AG10803 (cell line): ENCODE measurements at places on chromosomes 7 and 10.

- no peak for DNase-seq
Measured at GRCh38 chr7:151240536-151240935, 8.0 kb downstream of the SMARCD3 start.

GRCh38 chr7:83541187-83541960, 107.6 kb downstream of the SEMA3E start:
- no peak for DNase-seq

GRCh38 chr7:17530741-17531421, 232.4 kb downstream of the AHR start:
- no peak for DNase-seq

DNA sequence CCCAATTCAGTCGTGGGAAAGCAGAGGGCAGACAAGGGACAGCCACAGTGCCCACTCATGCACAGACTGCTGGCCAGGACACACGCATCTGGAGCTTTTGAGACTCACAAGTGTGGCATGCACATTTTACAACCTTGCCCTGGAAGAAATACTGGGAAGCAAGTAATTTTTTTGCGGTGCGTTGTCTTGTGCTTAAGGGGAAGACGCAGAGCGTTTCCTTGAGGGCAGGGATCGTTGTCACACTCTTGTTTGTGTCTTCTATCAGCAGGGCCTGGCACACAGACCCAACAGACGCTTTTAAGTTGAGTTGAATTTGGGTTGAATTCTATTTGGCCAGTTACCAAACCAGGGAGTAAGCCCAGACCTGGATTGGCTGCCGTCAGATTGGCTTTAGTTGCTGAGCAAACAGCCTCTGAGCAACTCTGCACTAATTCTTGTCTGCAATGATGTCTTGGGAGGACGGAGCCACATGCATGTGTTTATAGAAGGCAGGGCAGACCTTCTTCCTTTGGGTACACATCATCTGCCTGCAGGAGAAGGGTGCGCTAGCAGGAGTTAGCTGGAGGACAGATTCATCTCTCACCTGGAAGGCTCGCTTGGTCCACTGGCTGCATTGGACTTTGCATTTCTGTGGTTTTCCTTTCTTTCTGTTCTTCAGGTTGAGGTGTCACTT, 38.4 kb downstream of the IL2RA start:
- peak; percentile 78 for DNase-seq

DNA sequence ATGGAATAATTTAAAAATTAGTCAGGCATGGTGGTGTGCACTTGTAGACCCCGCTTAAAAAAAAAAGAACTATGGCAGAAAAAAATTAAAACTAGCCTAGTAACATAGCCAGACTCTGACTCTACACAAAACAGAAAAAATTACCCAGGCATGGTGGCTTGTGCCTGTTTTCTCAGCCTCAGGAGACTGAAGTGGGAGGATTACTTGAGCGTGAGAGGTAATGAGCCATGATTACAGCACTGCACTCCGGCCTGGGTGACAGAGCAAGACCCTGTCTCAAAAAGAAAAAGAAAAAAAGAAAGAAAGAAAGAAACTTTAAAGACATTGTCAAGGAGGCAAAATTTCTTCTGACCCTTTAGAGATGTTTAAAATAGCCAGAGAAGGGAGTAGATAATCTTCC, 109.0 kb upstream of the TMEM106B start:
- no peak for DNase-seq

DNA sequence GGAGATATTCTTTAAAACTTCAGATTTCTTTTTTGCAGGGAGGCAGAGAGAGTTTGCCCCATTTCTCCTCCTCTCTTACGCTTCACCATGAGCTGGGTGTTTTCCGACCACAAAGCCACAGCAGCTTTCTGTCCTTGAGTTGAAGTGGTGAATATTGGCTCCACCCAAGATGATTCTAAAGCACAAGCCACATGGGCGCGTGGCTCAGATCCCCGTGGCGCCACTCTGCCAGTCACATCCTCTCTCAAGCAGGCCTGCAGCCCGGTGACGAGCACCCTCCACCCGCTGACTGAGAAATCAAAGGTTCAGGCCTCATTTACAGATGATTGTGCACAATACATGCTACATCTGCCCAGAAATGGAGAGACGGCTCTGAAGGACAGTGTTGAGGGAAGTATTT, 27.6 kb upstream of the RNF32 start:
- DNase-seq: no peak

DNA sequence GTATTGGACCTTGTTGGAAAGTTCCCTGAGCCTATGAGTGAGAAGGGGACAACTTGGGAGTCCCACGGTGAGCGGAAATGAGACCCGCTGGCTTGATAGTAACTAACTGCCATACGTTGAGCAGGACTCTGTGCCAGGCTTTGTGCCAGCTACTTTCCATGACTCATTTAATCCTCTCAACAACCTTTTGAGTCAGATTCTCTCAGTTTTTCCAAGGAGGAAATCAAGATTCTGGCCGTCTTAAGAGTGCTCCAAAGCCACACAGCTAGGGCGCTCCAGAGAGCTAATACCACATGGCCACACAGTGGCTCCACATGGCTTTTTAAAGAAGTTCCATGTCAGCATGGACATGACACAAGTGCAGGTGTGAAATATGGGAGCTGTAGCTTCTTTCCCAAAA, 55.7 kb downstream of the NOD1 start:
- DNase-seq: peak; percentile 17

- DNase-seq: no peak
Measured at GRCh38 chr10:44511166-44511565, 126.3 kb upstream of the CXCL12 start.

- no peak for DNase-seq
Measured at GRCh38 chr10:13555884-13556510, 27.2 kb upstream of the BEND7 start.
